ENCODE measurements at places on chromosomes 5 and 9.

DNA sequence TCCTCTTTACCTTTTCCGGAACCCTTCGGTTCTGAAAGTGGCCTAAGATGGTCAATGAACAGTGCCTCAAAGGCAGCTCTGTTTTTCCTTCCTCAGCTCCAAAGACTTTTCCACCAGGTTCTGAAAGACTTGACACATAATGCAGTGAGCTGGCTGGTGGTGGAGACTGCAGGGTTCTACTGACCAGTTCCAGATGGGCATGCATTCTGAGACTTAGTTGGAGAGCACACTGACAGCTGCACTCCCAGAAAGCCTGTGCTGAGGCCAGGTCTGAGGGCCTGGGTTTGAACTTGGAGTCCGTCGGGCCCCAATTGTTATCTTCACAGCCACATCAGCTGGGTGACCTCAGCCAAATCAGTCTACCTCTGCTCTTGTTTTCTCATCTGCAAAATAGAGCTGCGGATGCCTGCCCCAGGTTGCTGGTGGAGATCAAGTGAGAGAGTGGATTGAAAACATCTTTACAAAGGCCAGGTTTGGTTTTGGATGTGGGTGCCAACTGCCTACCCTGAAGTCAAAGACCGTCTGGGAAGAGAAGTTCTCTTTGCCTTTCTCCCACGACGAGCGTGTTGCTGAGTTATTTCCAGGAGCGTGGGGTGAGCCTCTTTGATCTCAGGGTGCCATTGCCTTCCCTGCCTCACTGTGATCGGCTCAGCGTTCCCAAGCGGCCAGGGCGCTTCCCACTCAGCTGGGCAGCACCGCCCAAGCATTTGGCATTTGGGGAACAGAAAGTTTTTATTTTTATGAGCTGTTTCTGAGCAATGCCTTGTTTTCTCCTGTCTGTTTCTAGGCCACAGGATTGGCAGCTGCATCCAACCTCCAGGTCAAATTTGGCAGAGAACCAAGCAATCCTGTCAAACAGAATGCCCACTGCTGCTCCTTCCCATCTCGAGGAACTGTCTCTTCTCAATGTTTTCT, 54.9 kb downstream of the RAD23B start:
- no peak for DNase-seq

- DNase-seq, result no peak
These were observed 72.3 kb downstream of the RASA1 start for GRCh38 chr5:87339986-87340385.

DNA sequence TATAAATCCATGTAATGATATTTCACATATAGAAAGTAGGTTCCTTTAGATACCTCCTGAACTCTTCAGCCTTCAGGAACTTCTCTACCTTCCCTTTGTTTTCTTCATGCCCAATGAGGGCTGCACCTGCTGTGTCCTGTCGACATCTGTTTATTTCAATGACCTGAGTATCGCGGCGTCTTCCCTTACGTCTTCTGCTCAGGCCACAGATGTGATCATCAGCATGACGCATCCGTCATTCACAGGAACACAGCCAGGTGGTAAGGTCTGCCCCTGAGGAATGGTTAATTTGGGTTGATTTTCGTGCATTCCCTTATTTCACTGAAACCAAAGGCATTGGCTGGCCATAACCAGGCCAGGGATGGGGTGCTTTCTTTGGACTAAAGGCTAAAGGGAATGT, 217.1 kb downstream of the MED10 start:
- no peak for DNase-seq

DNA sequence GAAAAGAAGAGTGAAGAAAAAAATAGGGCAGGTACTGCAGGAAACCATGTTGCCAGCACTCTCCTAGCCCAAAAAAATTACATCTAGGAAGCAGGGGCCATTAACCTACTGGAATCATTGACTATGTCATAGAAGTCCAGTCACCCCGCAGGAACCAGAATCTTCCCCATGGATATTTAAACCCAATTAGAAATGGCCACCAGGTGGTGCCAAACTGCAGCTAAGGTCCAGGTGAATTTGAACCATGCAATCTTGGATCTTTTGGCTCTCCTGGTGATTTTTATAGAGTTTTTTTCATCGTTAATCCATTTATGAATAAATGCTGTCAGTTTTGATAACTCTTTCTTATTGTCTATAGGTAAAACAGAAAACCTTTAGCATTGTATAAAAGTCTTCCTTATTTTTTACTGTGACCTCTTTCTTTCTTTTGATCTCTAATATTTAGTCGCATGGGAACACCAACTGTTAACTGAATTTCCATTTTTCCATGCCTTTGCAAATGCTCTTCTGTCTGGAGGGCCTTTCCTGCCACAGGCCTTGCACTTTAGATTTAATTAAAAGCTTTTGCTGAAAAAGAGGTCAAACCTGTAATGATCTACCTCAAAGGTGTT, 147.5 kb upstream of the FGF10 start:
- DNase-seq, result no peak

DNA sequence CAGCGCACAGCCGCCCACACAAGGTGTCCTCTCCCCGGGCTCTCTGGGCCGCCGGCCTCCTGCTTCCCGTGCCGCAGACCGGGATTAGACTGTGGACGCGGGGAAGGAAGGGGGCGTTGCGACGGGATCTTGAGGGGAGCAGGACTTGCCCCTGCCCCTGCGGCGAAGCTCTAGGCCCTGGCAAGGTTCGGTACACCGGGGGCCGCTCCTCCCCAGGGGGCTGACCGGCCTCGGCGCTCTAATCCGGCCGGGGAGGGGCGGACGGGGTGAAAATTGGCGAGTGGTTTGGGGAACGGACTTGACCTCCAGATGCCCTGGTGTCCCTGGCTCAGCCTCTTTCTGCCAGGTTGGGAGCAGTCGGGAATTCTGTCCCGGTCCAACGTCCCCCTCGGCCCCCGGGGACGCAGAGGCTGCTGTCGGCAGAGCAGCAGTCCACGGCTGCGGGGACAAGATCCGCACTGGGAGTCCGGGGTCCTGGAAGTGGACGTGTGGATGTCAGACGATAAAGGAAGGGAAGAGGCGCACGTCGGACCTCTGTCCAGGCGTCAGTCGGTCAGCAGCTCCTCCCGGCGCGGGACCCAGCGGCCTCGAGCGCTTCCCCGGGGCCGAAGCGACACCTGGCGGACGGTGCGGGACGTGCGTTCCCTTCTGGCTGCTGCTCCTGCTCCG, 1.9 kb upstream of the CNTFR start:
- DNase-seq, result peak; percentile 67

DNA sequence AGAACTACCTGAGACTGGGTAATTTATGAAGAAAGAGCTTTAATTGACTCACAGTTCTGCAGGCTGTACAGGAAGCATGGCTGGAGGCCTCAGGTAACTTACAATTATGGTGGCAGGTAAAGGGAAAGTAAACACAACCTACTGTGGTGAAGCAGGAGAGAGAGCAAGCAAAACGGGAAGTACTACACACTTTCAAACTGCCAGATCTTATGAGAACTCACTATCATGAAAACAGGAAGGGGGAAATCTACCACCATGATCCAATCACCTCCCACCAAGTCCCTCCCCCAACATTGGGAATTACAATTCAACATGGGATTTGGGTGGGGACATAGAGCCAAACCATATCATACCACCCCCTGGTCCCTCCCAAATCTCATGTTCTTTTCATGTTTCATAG, 58.7 kb upstream of the GPR151 start:
- DNase-seq, result no peak

GRCh38 chr5:174327317-174327864, 281.9 kb downstream of the NSG2 start:
- DNase-seq, result no peak

- no peak for DNase-seq
These were observed 809.0 kb downstream of the KCTD16 start for GRCh38 chr5:144979516-144980264.

DNA sequence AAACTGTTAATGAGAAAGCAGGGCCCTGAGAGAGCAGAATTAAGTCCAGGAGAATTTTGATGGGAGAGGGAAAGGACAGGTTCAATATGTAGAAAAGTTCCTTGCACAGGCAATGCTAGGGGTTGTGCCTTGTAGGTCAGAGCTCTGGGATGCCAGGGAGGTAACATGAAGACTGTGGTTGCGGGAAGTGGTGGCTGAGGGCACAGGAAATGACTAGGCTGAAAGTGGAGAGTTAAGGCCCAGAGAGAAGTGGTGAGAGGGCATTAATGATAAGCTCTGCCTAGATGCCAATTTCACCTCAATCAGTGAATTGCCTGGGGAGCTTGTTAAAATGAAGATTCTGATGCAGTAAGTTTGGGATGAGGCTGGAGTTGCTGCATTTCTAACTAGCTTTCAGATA, 31.5 kb upstream of the PPP3R2 start:
- DNase-seq, result no peak

GRCh38 chr9:134635351-134636148, 6.1 kb upstream of the COL5A1 start:
- no peak for DNase-seq

DNA sequence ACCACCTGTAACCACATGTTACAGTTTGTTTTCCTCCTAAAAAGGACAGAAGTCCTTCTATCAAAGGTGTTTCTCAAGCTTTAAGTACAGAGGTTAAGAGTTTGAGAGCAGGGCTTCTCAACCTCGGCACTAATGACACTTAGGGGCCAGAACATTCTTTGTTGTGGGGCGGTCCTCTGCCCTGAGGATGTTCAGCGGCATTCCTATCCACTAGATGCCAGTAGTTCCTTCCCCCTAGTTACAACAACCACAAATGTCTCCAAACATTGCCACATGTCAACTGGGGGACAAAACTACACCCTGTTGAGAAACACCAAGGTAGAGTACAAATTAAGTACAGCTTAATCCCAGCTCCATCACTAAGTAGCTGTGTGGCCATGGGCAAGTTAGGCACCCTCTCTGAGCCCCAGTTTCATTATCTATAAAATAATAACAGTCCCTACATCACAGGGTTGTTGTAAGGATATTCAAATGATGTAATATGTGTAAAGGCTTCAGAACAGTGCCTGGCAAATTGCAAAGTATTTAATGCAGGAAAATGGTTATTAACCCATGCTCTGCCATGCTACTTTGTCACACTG, 44.6 kb downstream of the PIP5K1B start:
- no peak for DNase-seq

DNA sequence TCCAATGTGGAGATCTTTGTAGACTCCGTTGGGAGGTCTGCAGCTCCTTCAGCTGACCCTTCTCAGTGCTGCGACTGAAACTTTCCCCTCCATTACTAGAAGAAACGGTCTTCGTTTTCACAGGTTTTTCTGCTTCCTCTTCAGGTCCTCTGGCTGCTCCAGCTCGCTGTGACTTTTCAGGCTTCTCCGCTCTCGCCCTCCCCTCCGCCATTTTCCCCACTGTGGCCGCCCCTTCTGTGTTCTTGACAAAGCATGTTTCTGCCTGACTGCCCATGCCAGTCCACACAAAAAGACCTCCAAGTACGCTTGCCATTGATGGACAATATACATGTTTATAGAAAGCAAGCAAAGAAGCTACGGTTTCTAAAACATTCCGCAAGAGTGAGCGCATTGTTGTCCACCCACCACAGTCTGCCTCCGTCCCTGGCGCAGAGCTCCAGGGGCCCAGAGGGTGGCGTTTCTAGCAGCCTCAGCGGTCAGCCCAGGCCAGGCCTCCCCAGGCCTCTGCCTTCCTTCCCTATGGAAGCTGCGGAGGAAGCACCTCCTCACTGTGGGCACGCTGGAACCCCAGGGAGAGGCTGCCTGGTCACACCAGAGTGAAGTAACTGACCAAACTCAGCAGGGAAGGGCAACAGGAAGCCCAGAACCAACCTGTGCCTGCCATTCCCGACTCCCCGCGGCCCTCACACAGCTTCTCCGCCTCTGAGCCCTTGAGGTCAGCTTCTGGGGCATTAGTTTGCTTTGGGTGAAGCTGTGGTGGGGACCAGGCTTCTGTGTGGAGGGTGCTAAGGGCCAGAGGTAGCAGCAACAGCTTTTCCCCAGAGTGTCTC, 19.9 kb upstream of the S1PR3 start:
- no peak for DNase-seq

- no peak for DNase-seq
These were observed 36.8 kb downstream of the ERGIC1 start for GRCh38 chr5:172870715-172871461.

- DNase-seq, result no peak
These were observed 56.7 kb upstream of the SLC44A1 start for GRCh38 chr9:105187781-105188180.

GRCh38 chr5:34455098-34455497, 201.0 kb upstream of the RAI14 start:
- DNase-seq, result no peak

DNA sequence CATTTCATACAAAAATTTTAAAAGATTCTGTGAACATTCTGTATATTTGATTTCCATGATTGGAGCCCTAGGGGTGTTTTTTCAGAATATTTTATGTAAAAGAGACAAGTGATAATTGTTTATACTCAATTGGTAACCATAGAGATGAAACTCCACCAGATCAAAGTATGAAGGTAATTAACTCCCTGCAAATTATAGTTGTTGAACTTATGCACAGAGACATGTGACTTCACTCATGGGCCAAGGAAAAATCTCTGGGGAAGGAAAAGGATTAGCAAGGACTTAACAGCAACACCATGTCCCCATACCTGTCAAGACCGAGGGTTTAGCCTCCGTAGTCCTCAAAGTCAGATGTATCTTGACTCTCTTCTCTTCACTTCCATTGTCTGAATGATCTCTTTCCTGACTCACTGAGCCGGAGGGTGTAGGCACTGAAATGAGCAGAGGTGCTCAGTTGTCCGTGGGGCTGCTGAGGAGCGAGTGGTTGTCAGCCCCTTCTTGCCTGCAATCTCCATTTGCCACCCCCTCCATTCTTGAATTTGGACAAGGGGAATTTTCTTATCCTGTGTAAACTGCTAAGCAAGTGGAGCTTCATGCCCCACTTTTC, 17.5 kb upstream of the CXCL14 start:
- no peak for DNase-seq

- DNase-seq, result no peak
These were observed 68.2 kb downstream of the ADCY2 start for GRCh38 chr5:7464182-7464581.

- no peak for DNase-seq
These were observed 187.5 kb upstream of the HMHB1 start for GRCh38 chr5:143624465-143624864.

- no peak for DNase-seq
These were observed 66.7 kb upstream of the PCA3 start for GRCh38 chr9:76697554-76697953.

- DNase-seq, result no peak
These were observed 152.3 kb downstream of the GAS1 start for GRCh38 chr9:86795047-86795442.

DNA sequence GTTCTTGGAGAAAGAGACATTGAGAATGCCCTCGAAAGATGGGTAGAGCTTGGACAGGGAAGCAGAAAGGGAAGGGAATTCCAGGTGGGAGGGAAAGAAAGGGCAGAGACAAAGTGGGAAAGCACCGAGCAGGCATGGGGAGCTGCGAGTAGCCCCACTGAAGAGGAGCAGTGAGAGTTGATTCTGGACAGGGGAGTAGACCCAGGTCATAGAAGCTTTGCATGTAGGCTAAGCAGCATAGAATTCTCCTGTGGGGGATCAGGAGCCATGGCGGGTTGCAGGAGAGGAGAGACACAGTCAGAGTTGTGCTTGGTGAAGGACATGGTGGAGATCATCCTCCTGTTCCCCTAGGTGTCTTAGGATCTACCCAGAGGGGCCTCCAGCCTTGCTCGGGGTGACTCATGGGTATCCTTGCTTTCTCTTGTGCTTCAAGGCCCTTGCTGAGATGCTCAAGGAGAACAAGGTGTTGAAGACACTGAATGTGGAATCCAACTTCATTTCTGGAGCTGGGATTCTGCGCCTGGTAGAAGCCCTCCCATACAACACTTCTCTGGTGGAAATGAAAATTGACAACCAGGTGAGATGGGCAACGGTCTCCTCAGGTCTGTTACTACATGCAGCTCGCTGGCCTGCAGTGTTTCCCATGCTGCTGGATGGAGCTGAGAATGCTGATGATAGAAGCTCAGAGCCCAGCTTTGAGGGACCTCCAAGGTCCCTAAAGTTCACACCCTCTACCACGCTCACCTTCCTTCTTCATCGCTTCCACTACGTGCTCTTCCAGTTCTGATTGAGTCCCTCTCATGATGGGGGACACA, 64.5 kb downstream of the TSTD2 start:
- no peak for DNase-seq

All from activated T-helper 9 cell treated with anti-CD3 and anti-CD28 coated beads, Interleukin-2, amount 50 U/mL, for 16 hours (primary cell).